HL-60 (cell line): ENCODE measurements at places on chromosomes 7 and 10.

DNA sequence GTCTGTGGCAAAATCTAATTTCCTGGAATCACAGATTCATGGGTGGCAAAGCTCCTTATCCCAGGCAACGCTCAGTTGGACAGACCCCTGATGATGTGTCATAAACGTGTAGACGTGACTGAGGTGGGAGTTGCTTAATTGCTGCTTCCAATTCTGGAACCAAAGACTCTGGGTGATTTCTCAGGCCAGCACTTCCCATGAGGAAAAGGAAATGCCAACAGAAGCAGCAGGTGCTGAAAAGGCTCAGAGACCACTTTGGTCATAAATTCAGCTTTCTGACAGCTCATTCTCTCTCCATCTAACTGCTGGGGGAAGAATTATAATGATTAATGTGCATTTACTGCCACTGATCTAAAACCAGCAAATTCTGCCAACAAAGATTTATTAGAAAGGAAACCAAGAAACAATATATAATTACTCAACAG, 88.7 kb downstream of the OSBPL3 start:
- DNase-seq = no peak

DNA sequence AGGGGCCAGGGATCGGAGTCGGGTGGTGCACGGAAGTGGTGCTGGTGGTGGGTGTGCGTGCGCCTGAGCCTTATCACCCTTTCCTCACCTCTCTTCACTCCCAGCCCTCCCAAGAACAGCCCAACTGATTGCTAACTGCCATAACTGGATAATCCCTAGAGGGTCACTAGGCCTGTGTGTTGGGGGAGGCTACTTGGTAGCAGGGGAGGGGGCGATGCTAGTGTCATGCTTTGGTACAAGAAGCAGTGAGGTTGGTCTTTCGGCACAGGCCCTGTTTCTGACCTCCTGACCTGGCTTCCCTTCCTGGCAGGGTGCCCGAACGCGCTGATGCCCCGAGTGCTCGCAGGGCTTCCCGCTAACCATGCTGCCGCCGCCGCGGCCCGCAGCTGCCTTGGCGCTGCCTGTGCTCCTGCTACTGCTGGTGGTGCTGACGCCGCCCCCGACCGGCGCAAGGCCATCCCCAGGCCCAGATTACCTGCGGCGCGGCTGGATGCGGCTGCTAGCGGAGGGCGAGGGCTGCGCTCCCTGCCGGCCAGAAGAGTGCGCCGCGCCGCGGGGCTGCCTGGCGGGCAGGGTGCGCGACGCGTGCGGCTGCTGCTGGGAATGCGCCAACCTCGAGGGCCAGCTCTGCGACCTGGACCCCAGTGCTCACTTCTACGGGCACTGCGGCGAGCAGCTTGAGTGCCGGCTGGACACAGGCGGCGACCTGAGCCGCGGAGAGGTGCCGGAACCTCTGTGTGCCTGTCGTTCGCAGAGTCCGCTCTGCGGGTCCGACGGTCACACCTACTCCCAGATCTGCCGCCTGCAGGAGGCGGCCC, 652 bp downstream of the KAZALD1 start:
- no peak for DNase-seq

DNA sequence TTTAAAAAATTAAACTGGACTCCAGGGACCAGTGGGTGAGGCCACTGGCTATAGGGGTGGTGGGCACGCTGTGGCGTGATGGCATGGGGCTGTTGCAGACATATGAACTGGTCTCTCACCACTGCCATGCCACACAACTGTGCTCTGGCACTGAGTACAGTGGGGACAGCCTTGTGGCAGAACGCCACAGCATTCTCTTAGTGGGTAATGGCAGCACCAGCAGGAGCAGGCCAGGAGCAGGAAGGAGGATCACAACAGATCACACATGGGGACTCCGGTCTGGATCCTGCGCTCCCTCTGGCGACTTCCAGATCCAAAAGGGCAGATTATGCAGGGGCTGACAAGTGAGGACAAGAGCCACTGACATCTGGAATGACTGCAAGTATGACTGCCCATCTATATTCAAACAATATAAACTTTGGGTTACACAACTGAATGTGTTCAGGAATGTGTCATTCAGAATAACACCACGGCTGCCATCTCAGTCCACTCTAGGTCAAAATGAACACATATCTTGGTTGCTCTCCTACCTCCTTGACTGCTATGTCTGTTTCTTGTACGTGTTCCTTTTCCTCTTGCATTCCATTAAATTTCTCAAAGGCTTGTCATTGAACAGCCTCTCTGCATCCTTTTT, 176.0 kb downstream of the KMT2E start:
- DNase-seq = no peak

DNA sequence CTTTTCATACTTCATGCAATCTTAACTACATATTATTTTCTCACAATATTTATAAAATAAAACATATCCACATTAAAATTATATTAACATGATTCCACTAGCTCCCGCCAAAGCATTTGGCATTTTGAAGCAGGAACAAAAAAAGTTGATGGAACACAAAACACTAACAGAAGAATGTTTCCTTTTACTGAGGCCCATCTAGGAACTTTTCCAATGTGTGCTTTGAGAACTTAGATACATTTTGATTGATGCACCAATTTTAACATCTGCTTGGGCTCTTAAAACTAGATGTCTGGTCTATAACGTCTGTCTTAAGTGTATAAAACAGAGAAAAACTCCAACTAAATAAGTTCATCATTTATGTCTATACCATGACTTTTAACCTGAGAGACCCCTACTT, 1214.8 kb downstream of the SORCS1 start:
- no peak for DNase-seq

DNA sequence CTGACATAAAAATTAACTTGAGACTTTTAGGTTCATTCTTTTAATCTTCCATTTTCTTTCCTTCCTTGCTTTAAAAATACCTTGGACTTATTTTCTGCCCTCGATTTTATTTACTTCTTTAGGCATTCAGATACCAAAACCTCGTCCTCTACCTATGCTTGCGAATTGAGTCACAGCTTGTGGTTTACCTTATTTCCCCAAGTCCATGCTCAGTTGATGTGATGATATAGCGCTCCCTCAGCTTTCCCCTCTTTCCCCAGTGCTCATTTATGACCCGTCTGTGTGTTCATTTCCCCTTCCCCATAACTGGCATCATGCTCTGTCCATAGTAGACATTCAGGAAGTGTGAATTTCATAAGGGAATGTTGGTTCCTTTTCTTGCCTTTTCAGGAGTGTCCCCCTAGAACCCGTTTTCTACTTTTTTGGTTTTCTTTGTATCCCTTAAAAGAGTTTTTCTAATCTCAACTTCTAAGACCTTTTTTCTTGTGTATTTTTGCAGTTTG, 19.1 kb upstream of the PRKRIP1 start:
- DNase-seq = no peak

DNA sequence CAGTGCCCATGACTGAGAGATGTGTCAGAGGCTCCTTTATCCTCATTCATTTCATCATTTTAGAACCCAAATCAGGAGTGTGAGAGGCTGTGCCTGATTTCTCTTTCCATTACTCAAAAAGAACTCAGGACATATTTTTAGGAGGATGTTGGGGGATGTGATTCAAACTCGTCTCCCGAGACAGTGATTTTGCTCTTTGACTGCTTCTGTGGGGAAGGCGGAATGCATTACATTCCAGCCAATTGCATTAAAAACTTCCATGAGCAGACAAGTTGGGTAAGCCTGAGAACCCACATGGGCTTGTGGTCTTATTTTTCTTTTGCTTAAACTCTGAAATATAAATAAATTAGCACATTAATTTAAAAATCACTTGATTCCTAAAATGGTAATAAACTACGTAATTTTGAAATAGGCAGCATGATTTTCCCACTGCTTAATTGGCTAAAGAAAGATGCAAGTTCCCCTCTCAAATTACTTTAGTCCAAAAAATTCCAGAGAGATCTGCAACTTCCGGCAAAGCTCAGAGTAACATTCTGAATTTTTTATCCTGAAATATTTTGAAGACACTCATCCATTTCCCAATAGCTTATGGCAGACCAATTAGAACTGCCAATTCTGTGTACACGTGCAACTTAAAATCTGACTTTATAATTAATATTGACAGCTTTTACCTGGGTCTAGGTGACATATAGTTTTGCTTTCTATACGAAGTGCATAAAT, 185.6 kb downstream of the C7orf25 start:
- DNase-seq = no peak

- no peak for DNase-seq
Measured at GRCh38 chr7:28570113-28570969, 158.0 kb downstream of the CREB5 start.

DNA sequence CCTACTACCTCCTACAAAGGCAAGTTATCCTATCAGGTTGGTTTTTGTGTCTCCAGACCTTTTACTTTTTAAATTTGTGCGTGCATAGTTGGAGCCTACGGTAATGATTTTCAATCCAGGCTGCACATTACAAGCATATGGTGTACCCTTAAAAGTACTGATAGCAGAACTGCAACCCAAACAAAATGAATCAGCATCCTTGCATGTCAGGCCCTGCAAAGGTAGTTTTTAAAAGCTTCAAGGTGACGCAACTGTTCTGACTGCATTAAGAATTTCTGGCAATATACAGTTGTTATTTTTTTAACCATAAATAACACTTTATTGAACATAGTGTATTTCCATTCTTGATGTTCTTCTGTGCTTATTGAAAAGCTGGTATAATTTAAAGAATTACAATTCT, 28.9 kb downstream of the GNAT3 start:
- no peak for DNase-seq

GRCh38 chr7:124777268-124777667, 11.7 kb upstream of the GPR37 start:
- DNase-seq = no peak
